ENCODE measurements at places on chromosomes 3 and 15.

GRCh38 chr15:61426466-61426865, 197.4 kb upstream of the RORA start:
- DNase-seq = no peak

- DNase-seq = no peak
These were observed 705.3 kb downstream of the NLGN1 start for GRCh38 chr3:174102866-174103265.

GRCh38 chr3:178597371-178597770, 61.1 kb downstream of the KCNMB2 start:
- DNase-seq = no peak

GRCh38 chr15:51883271-51883837, 53.9 kb downstream of the TMOD3 start:
- peak; percentile 40 for DNase-seq

GRCh38 chr3:150309557-150309956, 98.5 kb upstream of the TSC22D2 start:
- DNase-seq = no peak

GRCh38 chr3:138438896-138439295, 4.5 kb downstream of the ESYT3 start:
- peak; percentile 85 for DNase-seq
